ENCODE measurements at places on chromosomes 2 and 18.
A peak's percentile ranks its signal among the peaks of the same experiment; 100 is the strongest.

- no peak for DNase-seq
Observed at GRCh38 chr2:128438586-128438985, 119.9 kb upstream of the HS6ST1 start.

GRCh38 chr2:239803102-239803765 lies 221.9 kb downstream of the NDUFA10 start:
- DNase-seq, result no peak

DNA sequence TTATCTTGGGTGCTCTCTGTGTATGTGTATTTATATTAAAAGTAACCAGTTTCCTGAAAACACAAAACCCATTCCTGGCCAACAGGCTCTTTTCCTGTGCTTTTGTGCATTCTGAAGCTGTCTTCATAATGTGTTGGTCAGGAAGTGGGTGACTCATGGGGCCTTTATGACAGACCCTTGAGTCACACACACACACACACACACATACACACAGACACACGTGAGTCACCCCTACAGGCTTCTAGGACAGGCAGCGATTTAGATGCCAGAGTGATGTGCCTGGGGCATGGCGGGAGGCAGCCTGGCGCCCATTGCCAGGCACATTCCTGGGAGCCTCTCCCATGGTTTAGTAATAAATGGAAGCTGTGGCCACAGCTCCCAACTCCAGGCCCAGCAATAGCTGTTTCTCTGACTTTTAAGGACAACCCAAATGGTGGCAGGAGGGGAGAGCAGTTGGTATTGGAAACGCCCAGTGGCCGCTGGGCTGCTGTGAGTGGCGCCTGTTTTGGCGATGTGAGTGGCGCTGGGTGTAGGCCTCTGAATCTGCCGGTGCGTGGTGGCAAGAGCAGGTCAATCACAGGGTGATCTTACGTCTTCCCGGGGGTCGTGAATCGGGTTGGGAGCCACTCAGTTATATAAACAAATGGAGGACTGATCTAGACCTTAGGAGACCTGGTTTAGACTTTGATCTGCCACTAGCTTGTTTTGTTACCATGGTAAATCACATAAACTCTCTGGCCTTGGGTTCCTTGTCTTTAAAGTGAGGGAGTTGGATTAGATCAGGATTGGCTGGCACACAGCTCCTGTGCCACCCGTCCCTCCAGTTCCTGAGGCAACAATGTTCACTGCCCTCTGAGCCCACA lies 150.7 kb upstream of the DLX2 start:
- peak; percentile 44 for DNase-seq

GRCh38 chr2:19321946-19322345 lies 36.5 kb downstream of the OSR1 start:
- no peak for DNase-seq

DNA sequence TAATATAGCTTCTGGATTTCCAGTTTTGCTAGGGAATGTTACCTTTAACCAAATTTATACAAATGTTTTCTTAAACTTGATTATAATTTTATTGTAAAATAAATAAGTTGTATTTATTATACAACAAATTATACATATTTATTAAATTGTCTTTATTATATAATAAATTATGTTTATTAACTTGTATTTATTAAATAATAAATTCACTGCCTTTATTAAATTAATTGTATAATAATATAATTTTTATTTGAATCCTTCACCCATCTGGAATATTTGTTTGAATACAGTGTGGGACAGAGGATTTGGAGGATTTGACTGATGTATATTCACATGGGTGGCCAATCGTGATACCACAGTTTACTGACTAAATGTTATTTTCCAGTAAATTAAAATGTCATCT lies 43.4 kb upstream of the CCDC178 start:
- DNase-seq, result no peak

DNA sequence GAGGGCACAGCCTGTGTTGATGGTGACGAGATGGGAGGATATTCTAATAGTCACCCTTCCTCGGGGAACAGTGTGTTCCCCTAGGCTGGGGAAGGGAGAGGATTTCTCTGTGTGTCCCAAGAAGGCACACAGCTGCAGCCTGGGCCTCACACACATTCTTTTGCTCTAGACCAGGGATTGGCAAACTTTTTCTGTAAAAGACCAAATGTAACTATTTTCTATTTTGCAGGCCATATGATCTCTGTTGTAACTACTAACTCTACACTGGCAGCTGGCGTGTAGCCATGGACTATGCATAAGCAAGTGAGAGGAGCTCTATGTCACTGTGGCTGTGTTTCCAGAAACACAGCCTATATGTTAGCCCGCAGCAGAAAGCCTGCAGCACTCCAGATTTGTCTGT lies 65.8 kb downstream of the ARHGAP28 start:
- DNase-seq, result no peak

- no peak for DNase-seq
Observed at GRCh38 chr2:201827621-201828020, 21.3 kb downstream of the CDK15 start.
